ENCODE measurements at places on chromosomes 1 and 21.

- DNase-seq, result no peak
These were observed 48.8 kb downstream of the DISP3 start for GRCh38 chr1:11527541-11528452.

DNA sequence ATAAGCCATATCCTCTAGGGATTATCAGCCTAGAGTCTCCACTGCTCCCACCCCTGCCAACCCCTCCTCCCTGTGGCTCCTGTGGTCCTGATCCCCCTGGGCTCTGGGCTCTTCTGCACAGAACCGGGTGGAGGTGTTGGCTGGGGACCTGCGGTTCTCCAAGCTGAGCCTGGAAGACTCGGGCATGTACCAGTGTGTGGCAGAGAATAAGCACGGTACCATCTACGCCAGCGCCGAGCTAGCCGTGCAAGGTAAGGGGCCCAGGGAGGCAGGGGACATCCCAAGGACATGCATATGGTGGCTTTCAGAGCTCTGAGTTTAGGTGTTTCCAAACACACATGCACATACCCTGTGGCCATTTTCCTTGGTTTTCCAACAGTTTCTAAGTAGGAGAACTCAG, 19.3 kb downstream of the CNTN2 start:
- DNase-seq, result no peak

GRCh38 chr1:10196976-10197375, 13.4 kb upstream of the KIF1B start:
- DNase-seq, result no peak

GRCh38 chr1:220564216-220564615, 36.3 kb downstream of the MARK1 start:
- no peak for DNase-seq

DNA sequence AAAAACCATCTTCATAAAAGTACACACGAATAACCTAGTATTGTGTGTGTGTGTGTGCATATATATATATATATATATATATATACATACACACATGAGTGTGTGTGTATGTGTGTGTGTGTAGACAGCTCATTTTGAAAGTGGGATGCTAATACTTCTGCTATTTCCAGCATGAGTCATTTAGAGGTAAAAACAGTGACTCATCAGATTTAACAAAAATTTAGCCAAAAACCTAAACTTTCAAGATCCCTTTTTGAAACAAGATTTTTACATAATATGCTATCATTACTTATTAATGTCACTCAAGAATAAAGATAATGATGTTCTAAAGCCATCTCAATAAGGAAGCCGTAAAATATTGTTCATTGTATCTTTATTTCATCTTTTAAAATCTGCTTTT, 35.6 kb upstream of the ADGRL4 start:
- peak; percentile 17 for DNase-seq

GRCh38 chr1:57252597-57253294, 171.1 kb downstream of the DAB1 start:
- no peak for DNase-seq

DNA sequence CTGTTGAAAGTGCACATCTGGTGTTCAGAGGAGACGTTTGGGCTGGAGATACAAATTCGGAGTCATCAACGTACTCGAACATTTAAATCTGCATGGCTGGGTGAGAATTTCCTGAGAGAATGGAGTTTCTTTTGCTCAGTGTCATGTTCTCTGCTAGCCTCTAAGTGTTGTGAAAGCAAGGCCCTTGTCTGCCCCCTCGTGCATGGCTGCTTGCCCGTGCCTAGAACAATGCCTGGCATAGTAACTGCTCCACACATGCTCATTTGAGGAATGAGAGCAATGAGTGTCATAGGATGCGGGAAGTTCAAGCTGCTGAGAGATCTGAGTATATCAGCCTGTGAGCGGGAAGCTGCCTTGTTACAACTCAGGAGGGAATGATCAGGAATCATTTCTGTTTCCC, 171.1 kb upstream of the CSF3R start:
- no peak for DNase-seq
